SK-MEL-5 (cell line): ENCODE measurements at places on chromosomes 1 and 21.

DNA sequence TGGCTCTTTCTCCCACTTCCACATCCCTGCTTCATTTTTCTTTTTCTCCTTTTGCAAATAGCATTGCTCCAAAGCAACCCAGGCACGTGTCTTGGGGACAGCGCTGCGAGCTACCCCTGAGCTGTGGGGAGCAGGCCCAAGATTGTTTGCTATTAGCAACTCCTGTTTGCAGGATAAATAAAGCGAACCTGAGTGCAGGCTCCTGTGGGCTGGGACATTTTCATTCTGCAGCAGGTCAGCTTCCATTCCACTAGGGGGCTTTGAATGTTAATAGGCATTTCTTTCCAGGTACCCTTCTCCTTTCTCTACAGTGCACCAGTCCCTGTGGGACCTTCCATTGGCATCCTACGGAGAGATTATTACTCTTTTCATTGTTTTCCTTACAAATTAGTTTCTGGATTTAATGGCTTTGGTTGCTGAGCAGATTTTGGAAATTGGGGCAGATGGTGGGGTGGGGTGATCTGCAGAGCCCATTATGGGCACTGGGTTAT lies 54.0 kb downstream of the OLFML3 start:
- DNase-seq, result peak; percentile 42

DNA sequence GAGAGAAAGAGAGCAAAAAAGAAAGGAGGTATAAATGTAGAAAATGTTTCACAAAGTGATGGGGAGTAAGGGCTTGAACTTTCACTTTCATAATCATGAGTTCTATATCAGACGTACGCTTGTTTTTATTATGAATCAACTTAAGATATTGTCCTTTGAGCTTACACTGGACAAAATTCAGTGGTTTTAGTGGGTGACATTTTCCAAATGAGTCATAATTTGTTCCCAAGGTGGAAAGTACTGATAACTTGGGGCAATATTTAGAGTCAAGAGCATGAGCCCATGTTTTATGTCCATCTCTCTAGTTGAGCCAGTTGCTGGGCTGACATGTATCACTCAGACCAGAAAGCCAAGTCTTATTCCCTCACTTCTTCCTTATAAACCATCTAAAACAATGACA lies 161.6 kb downstream of the CHRM3 start:
- no peak for DNase-seq

- peak; percentile 26 for DNase-seq
Measured at GRCh38 chr1:12052008-12052573, 11.0 kb upstream of the TNFRSF8 start.

DNA sequence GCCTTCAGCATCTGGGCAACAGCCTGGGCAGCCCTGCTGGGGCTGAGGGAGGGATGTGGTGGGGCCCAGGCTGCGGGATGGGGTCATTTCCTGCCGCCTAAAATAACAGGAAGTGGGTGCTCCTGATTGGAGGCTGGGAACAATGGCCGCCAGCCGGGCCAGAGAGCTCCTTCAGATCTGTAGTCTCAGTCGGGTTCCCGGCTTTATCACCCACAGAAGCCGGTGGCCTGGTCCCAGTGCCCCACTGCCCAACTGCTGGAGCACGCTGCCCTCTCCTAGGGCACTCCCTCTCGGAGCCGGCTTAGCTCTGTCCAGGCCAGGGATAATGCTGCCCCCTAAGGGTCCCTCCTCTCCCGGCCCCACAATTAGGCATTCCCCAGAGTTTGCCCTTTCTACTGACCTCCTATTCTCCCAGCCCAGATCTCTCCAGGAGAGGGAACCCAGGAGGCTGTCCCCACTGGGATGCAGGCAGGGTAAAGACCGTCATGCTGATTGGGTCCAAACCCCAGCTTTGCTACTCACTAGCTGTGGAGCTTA lies 5.1 kb downstream of the MAP7D1 start:
- peak; percentile 60 for DNase-seq

GRCh38 chr21:29403301-29403700 lies 104.6 kb downstream of the BACH1 start:
- DNase-seq, result no peak

GRCh38 chr1:154852845-154853244 lies 17.2 kb downstream of the KCNN3 start:
- DNase-seq, result no peak
